ENCODE measurements at places on chromosomes 6 and 20. TPM values are rescaled to one million over a fixed set of nuclear protein-coding genes. Genes with fewer than 3 reads are reported as not detected.

Gene SULF2
- total RNA-seq: 495 TPM

Gene KIF25
- not detected for total RNA-seq

GRCh38 chr6:15296735-15297134 lies 50.9 kb downstream of the JARID2 start:
- H3K27me3 ChIP-seq: no peaks in the 10 kb centered on the region
- no peak overlapping the region for H3K4me3 ChIP-seq
- H3K4me1 ChIP-seq: peaks cover 15% of the 10 kb centered on the region
- no peak for DNase-seq
- H3K27ac ChIP-seq: no peak overlapping the region
- 0 out of 2 replicates have a peak, but pooled peaks cover 2% of the 10 kb centered on the region for H3K36me3 ChIP-seq

- no peaks in the 10 kb centered on the region for H3K27me3 ChIP-seq
- peaks cover 4% of the 10 kb centered on the region for H3K4me1 ChIP-seq
- peak overlapping the region; percentile 43 for H3K4me3 ChIP-seq
- no peak overlapping the region for H3K27ac ChIP-seq
- DNase-seq: peak; percentile 93
Measured at GRCh38 chr20:63973636-63974401, 4.1 kb upstream of the ZNF512B start.
